ENCODE measurements at places on chromosomes 2 and 18. TPM values are rescaled to one million over a fixed set of nuclear protein-coding genes. Genes with fewer than 3 reads are reported as not detected.

- no peak for DNase-seq
- no peaks in the 10 kb centered on the region for H3K4me1 ChIP-seq
- no peaks in the 10 kb centered on the region for H3K36me3 ChIP-seq
- no peak overlapping the region for H3K27ac ChIP-seq
Observed at GRCh38 chr2:203612246-203612645, 77.1 kb upstream of the RAPH1 start.

GRCh38 chr2:239136203-239136602 lies 264.6 kb downstream of the HDAC4 start:
- DNase-seq: no peak
- H3K36me3 ChIP-seq: peaks cover 96% of the 10 kb centered on the region
- H3K4me1 ChIP-seq: peaks cover 7% of the 10 kb centered on the region
- no peak overlapping the region for H3K27ac ChIP-seq
- no peak overlapping the region for H3K4me3 ChIP-seq
- no peaks in the 10 kb centered on the region for H3K27me3 ChIP-seq

- no peak overlapping the region for H3K4me3 ChIP-seq
- no peaks in the 10 kb centered on the region for H3K4me1 ChIP-seq
- no peaks in the 10 kb centered on the region for H3K27me3 ChIP-seq
- H3K27ac ChIP-seq: no peak overlapping the region
Observed at GRCh38 chr2:212766921-212767320, 228.3 kb upstream of the ERBB4 start.

Gene TLX2
- total RNA-seq: not detected

DNA sequence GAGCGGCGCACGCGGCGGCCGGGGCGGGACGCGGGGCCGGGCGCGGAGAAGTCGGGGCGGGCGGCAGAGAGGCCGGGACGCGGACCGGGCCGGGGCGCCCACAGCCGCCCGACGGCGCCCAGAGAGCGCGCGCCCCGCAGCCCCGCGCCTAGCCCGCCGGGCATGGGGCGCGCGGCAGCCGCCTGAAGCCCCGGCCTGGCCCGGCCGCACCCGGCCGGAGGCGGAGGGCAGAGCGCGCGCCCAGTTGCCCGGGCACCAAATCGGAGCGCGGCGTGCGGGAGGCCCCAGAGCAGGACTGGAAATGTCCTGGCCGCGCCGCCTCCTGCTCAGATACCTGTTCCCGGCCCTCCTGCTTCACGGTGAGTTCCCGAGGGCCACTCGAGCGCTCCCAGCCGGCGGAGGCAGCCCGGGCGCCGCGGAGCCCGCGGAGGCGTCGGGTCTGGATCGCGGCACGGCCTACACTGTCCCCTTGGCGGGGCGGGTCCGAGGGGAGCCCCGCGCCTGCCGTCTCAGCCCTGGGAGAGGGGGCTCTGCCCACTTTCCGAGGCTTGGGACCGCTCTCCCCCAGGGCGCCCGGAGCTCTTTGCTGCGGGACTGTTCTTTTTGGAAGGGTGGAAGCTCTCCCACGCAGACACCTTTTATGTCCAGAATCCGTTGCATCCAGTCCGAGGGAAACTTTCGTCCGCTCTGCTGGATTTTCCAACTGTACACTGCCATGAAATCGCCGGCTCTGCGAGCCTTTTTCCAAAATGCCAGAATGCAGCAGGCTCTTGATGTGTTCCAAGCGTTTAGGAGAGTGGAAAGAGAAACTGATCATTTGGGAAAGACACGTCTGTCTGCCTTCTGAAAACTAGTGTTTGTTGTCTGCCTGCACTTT lies 484 bp downstream of the APCDD1 start:
- peaks cover 9% of the 10 kb centered on the region for H3K4me1 ChIP-seq
- H3K27me3 ChIP-seq: no peaks in the 10 kb centered on the region
- peak overlapping the region; percentile 81 for H3K4me3 ChIP-seq
- H3K27ac ChIP-seq: peak overlapping the region; percentile 85
- DNase-seq: peak; percentile 72
- no peaks in the 10 kb centered on the region for H3K36me3 ChIP-seq

- H3K4me1 ChIP-seq: peaks cover 47% of the 10 kb centered on the region
- H3K4me3 ChIP-seq: no peak overlapping the region
- peak; percentile 66 for DNase-seq
- no peaks in the 10 kb centered on the region for H3K36me3 ChIP-seq
- no peaks in the 10 kb centered on the region for H3K27me3 ChIP-seq
Observed at GRCh38 chr2:36371928-36372391, 16.4 kb downstream of the CRIM1 start.

DNA sequence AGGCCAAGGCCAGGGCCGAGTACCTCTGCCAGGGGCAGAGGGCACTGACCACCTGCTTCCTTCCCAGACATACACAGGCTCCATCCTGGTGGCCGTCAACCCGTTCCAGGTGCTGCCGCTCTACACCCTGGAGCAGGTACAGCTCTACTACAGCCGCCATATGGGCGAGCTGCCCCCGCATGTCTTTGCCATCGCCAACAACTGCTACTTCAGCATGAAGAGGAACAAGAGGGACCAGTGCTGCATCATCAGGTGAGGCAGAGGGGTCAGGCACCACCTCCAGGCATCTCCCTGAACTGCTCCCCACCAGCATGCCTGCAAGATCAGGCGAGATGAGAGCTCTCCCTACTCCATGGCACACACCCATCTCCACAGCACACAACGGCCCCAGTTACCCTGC lies 31.1 kb downstream of the MYO7B start:
- H3K36me3 ChIP-seq: no peaks in the 10 kb centered on the region
- no peak overlapping the region for H3K27ac ChIP-seq
- H3K4me1 ChIP-seq: no peaks in the 10 kb centered on the region
- no peaks in the 10 kb centered on the region for H3K27me3 ChIP-seq

Gene SCN7A
- 15.1 TPM for total RNA-seq

GRCh38 chr2:101963198-101963597 lies 28.6 kb upstream of the IL1R2 start:
- H3K4me1 ChIP-seq: peaks cover 16% of the 10 kb centered on the region
- H3K27me3 ChIP-seq: no peaks in the 10 kb centered on the region
- no peaks in the 10 kb centered on the region for H3K36me3 ChIP-seq
- no peak for DNase-seq
- H3K4me3 ChIP-seq: no peak overlapping the region

GRCh38 chr2:132403146-132403545 lies 13.5 kb upstream of the GPR39 start:
- H3K4me3 ChIP-seq: no peak overlapping the region
- H3K36me3 ChIP-seq: no peaks in the 10 kb centered on the region
- DNase-seq: no peak
- no peaks in the 10 kb centered on the region for H3K27me3 ChIP-seq

Gene ALK
- not detected for total RNA-seq

DNA sequence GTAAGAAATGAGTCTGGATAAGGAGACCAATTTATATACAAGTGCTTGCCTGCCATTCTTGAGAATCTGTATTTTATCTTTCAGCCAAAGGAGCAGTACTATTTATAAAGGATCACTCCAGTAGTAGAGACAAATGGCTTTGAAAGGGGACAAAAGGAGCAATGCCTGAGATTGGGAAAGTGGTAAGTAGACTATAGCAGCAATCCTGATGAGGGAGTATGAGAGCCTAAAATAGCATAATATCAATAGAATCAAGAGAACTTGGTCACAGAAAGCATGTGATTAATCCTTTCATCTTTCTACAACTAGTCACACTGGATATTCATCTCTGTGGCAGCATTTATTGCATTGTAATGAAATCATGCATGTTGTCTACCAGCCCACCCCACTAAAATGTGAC lies 20.2 kb downstream of the NRXN1 start:
- H3K4me3 ChIP-seq: no peak overlapping the region
- H3K27me3 ChIP-seq: no peaks in the 10 kb centered on the region
- H3K4me1 ChIP-seq: peaks cover 14% of the 10 kb centered on the region
- no peak for DNase-seq
- H3K27ac ChIP-seq: no peak overlapping the region
- no peaks in the 10 kb centered on the region for H3K36me3 ChIP-seq

DNA sequence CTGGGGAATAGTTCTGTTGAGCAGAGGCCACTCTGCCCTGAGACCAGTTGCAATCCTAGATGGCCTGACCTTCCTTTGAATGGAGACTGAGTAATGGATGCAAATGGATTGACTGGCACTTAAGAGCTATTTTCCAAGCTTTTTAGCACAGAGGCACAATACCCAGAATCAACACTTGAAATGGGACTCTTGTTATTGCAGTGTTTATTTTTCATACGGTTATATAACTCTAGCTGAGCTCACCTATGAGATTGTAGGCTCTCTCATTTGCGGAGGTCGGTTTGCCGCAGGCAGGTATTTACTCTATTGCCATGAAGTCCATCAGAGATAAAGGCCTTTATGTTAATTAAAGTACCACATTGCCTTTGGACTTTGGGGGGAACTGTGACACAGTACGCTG lies 422.3 kb upstream of the CELF4 start:
- no peaks in the 10 kb centered on the region for H3K27me3 ChIP-seq
- no peak overlapping the region for H3K27ac ChIP-seq
- peak; percentile 13 for DNase-seq
- H3K36me3 ChIP-seq: no peaks in the 10 kb centered on the region
- no peak overlapping the region for H3K4me3 ChIP-seq

GRCh38 chr18:9201224-9201623 lies 64.6 kb downstream of the ANKRD12 start:
- no peaks in the 10 kb centered on the region for H3K4me1 ChIP-seq
- H3K27me3 ChIP-seq: no peaks in the 10 kb centered on the region
- H3K4me3 ChIP-seq: no peak overlapping the region
- peaks cover 24% of the 10 kb centered on the region for H3K36me3 ChIP-seq
- no peak overlapping the region for H3K27ac ChIP-seq

DNA sequence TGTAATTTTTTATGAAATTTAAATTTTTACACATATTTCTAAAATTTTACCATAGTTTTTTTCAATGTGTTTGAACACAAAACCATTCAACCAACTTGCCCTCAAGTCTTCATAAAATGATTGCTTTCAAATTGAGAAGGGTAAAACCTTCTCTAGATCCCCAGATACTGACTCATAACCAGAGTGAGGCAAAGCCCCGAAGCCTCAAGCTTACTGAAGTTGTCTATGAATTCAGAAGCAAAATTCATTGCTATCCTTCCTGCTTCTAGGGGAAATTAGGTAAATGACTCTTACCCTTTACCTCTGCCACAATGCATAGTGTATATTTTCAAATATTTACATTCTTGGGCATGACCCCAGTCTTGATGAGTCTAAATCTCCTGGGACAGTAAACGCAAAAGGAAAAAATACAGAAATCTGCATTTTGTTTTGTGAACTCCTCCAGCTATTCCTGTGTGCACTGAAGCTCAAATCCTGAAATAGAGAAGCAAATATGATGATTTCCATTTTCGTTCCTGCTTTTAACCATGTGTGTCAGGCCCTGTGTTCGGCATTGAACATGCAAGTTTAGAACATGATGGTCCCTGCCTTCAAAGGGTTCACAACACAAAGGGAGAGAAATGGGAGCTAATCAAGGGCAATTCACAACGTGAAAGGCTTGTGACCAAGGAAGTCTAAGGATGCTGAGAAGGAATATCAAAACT lies 246.3 kb downstream of the SUCLG1 start:
- H3K27me3 ChIP-seq: no peaks in the 10 kb centered on the region
- no peaks in the 10 kb centered on the region for H3K4me1 ChIP-seq
- no peak overlapping the region for H3K27ac ChIP-seq
- H3K4me3 ChIP-seq: no peak overlapping the region
- no peak for DNase-seq
- H3K36me3 ChIP-seq: no peaks in the 10 kb centered on the region

DNA sequence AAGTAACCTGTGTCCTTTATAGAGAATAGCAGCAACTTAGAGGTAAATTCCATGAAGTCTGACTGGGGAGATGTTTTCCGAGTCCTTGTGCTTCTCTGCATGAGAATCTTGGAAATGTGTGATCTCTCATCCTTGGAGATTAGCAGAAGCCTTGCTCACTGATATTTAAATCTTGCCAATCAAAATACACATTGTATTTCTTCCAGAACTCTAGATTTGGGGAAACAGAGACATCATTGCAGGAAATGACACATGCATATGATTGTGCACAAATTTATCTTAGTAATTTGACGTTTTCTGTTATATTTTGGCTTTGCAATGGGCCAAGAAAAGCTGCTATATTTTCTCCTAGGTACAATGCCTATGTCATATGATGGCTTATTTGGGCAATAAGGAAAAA lies 182.6 kb downstream of the ZNF804A start:
- no peaks in the 10 kb centered on the region for H3K4me1 ChIP-seq
- no peak overlapping the region for H3K27ac ChIP-seq
- DNase-seq: no peak
- H3K4me3 ChIP-seq: no peak overlapping the region

DNA sequence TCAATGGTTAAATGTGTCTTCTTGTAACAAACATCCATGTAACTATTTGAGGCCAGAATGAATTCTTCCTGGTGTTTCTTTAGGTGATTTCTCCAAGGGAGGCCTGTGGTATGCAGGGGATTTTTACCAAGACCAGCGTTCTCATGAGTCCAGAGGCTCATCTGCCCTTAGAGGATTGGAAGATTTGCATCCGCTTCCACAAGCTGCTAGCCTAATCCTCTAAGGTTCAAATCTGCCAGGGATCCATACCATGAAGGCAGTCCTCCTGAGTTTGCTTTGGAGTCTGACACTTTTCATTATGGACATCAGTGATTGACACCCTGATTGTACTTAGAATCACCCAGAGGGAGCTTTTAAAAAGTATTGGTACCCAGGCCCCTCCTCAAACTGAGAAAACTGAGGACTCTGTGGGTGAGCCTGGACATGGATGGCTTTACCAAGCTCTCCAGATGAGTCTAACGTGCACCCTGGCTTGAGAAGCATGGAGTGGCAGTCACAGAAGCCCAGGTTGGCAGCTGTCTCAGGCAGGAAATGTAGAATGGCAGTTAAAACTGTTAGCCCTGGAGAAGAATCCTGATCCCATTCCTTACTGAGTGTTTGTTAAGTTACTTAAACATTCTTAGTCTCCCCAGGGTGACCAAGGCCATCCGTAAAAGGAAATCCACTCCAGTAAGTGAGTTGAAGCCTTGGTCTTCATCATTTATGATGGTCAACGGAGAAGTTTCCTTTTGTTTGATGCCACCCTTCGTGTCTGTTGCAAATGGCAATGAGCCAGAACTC lies 95.3 kb upstream of the RMDN2 start:
- no peak for DNase-seq
- H3K4me1 ChIP-seq: no peaks in the 10 kb centered on the region
- no peak overlapping the region for H3K4me3 ChIP-seq

GRCh38 chr2:33250417-33251029 lies 225.9 kb upstream of the RASGRP3 start:
- no peak for DNase-seq
- no peak overlapping the region for H3K4me3 ChIP-seq
- no peaks in the 10 kb centered on the region for H3K27me3 ChIP-seq
- no peak overlapping the region for H3K27ac ChIP-seq
- H3K36me3 ChIP-seq: no peaks in the 10 kb centered on the region

Gene SPP2
- 0.73 TPM for total RNA-seq

- no peaks in the 10 kb centered on the region for H3K27me3 ChIP-seq
- DNase-seq: no peak
- H3K4me1 ChIP-seq: no peaks in the 10 kb centered on the region
- H3K4me3 ChIP-seq: no peak overlapping the region
Observed at GRCh38 chr2:40090044-40090443, 311.0 kb upstream of the THUMPD2 start.

Gene MAP2
- 24.6 TPM for total RNA-seq
